Stimulated activated CD8-positive, alpha-beta memory T cell treated with anti-CD3 and anti-CD28 coated beads, Interleukin-7, amount 100 ng/mL, for 1 hour (primary cell): ENCODE measurements at places on chromosomes 11 and 22.
A peak's percentile ranks its signal among the peaks of the same experiment; 100 is the strongest.

DNA sequence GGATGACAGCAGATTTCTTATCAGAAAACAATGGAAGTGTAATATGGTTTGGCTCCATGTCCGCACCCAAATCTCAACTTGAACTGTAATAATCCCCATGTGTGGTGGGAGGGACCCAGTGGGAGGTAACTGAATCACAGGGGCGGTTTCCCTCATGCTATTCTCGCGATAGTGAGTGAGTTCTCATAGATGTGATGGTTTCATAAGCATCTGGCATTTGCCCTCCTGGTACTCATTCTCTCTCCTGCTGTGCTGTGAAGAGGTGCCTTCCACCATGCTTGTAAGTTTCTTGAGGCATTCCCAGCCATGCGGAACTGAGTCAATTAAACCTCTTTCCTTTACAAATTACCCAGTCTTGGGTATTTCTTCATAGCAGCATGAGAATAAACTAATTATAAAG, 81.0 kb upstream of the SCUBE2 start:
- DNase-seq = no peak

DNA sequence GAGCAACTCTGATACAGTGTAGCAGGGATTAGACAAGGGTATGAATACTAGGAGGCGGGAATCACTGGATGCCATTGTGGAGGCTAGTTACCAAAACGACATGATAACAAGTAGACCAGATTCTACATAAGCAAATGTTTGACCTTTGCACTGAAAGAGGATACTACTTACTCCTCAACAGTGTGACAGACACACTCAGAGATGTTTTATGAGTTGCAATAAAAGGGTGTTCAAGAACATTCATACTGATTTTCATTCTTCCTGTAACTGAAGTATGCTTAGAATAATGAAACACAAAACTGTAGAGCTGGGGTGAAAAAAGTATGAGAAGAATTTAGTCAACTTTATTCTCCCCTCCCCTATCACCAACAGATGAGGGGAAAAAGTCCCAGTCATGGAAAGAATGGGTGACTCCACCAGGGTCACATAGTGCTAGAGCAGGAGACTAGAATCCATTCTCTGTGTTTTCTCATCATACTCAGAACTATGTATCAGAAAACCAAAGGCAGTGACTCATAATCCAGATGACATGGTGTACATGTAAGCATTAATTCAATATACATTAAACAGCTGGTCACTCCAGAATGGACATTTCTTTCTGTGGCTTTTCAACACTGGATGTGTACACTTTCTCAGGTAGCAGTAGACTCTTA, 32.8 kb downstream of the ARHGAP20 start:
- DNase-seq = no peak

- no peak for DNase-seq
Observed at GRCh38 chr22:46620588-46621242, 529 bp downstream of the GRAMD4 start.

- DNase-seq = no peak
Observed at GRCh38 chr11:65204646-65205601, 23.2 kb downstream of the CAPN1 start.

DNA sequence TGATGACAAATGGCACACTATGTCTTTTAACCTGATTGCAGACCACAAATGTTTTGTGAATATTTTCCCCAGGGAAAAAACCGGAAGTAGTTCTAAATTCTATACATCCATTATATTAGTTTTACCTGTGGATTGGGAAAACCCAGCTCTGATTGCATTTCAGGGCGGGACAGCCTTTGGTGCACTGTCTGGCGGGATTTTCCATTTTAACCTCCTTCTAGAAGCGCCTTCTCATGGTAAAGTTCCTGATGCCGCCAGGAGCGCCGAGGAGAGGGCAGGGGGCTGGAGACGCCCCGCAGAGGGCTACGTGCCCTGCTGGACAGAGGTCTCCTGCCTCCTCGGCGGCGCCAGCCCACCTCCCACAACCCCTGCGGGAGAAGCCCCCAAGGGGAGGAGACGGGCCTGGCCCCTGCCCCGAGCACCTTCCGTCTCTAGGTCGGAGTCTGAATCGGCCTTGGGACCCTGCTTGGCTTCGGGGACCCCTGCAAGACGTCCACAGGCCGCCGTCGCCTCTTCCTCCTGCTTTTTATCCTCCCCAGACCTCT, 1.2 kb upstream of the P2RX6 start:
- no peak for DNase-seq

- DNase-seq = peak; percentile 26
Observed at GRCh38 chr22:20080445-20080775, 369 bp downstream of the DGCR8 start.

GRCh38 chr11:83510530-83511460, 224.6 kb upstream of the CCDC90B start:
- no peak for DNase-seq

DNA sequence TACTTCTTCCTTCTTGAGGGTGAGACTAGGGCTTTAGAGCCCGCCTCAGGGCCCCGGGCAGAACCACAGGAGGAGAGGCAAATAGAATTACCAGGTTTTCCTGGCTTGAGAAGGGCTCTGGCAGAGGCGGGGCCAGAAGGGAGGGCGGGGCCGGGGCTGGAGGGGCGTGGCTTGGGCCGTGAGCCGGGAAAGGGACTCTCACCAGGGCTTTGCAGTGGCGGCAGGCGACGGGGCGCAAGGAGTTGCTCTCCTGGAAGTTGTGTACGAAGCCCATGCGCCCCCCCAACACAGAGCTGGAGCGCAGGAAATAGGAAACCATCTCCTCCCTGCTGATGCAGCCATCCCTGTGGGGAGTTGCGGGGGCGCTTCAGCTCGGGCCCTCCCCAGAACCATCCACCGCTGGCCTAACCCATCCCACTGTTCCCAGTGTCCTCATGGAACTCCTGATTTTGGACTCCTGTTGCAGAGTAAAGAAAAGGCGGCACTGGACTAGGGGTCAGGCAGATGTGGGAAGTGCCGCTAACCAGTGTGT, 6.9 kb upstream of the NRXN2 start:
- no peak for DNase-seq

DNA sequence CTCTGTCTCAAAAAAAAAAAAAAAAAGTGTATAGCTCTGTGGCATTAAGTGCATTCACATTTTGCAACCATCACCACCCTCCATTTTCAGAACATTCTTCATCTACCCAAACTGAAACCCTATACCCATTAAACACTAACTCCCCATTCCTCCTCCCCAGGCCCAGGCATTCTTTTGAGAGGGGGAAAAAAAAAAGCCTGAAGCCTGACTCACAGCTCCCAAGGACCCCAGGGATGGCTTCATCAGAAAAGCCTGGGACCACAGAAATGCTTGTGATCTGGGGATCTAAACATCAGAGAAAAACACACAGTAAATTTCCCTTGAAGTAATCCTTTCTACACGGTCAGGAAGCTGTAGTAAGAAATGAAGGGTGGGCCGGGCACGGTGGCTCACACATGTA, 10.7 kb upstream of the GTSE1 start:
- DNase-seq = no peak

GRCh38 chr22:20909543-20910303, 7.5 kb upstream of the CRKL start:
- DNase-seq = no peak

GRCh38 chr11:130150790-130151189, 8.8 kb upstream of the ST14 start:
- no peak for DNase-seq

DNA sequence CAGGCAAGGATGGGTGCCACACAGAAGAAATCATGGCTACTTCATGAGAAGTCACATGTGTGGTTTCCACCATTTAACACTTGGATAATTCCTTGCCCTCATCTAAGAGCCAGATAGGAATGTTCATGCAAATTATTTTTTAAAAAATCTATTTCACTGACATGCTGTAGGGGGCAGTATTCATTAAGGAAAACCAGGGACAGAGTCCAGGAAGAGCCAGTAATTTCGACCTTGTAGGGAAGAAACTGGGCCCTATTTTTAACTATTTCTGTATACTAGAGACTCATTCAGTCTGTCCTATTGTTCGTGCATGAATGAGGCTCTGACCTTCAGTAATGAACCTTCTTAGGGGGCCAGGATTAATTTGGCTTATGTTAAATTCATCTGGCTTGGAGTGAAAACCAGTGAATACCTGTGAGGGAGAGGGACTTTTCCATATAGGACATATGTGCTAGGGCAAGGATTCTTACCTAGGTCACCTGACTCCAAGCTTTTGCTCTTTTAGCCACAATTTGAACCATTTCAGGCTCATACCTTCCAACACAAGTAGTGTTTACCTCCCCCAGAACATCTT, 192.7 kb downstream of the NAV2 start:
- no peak for DNase-seq

DNA sequence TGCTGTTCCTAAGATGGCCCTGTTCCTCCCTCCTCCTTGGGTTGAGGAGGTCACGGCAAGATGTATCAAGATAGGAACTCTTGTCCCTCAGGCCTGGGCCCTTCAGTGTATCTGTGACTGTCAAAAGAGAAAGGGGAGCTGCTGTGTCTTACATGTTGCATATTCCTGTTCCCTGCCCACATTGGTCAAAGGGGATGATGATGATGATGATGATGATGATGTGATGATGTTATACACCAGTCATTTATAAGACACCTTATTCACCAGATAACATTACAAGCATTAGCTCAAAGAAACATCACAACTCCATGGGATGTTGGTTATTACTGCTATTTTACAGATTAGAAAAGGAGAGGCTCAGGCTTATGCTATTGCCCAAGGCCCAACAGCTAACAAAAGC, 13.7 kb downstream of the FXYD6 start:
- DNase-seq = no peak
